Testis (tissue), 5 donors: ENCODE measurements at places on chromosomes 7 and 10.

- no peak overlapping the region for H3K27ac ChIP-seq
- H3K36me3 ChIP-seq, result no peaks in the 10 kb centered on the region
- no peak for DNase-seq
- H3K4me1 ChIP-seq, result no peaks in the 10 kb centered on the region
- no peaks in the 10 kb centered on the region for H3K27me3 ChIP-seq
- no peak overlapping the region for H3K4me3 ChIP-seq
Observed at GRCh38 chr10:122326385-122326784, 48.1 kb upstream of the PLEKHA1 start.

DNA sequence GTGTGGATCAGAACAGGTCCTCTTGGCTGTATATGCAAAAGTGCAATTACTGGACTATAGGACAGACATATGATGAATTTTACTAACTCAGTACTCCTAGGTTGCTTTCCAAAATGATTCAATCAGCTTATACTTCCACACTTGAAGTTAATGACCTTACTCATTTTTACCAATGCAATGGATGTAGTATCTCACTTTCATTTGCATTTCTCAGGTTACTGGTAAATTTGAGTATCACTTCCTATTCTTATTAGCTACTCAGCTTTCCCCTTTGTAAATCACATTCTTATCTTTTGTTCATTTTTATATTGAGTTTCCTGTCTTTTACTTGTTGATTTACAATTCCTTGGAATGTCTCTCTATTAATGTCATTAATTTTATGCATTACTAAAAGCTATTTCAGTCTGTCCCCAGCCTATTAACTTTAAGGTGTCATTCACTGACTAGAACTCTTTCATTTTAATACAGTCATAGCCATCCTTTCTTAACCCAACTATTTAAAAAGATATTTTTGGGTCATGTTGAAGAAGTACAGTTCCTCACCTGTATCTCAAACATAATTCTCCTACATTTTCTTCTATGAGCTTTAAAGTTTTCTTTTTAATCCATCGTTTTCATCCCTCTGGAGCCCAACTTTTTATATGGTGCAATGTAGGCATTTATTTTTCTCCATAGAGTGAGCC, 88.6 kb downstream of the VIM start:
- no peaks in the 10 kb centered on the region for H3K36me3 ChIP-seq
- H3K4me3 ChIP-seq, result no peak overlapping the region
- H3K27ac ChIP-seq, result no peak overlapping the region
- no peak for DNase-seq

- no peak for DNase-seq
- H3K36me3 ChIP-seq, result no peaks in the 10 kb centered on the region
- peaks cover 20% of the 10 kb centered on the region for H3K4me1 ChIP-seq
- H3K27me3 ChIP-seq, result no peaks in the 10 kb centered on the region
- H3K27ac ChIP-seq, result no peak overlapping the region
Observed at GRCh38 chr10:132592790-132593383, 55.3 kb downstream of the INPP5A start.

GRCh38 chr7:140656548-140657515, 15.9 kb upstream of the ADCK2 start:
- H3K4me1 ChIP-seq, result peaks cover 8% of the 10 kb centered on the region
- no peaks in the 10 kb centered on the region for H3K27me3 ChIP-seq
- no peak overlapping the region for H3K4me3 ChIP-seq
- no peak overlapping the region for H3K27ac ChIP-seq

- H3K27me3 ChIP-seq, result no peaks in the 10 kb centered on the region
- no peaks in the 10 kb centered on the region for H3K36me3 ChIP-seq
- H3K27ac ChIP-seq, result no peak overlapping the region
- peaks cover 10% of the 10 kb centered on the region for H3K4me1 ChIP-seq
- DNase-seq, result no peak
Observed at GRCh38 chr10:132510174-132510611, 27.4 kb upstream of the INPP5A start.
